Activated B cell treated with CpG ODN at 0.5 μM for 24 hours (primary cell): ENCODE measurements at places on chromosomes 2 and 18. TPM values are rescaled to one million over a fixed set of nuclear protein-coding genes. Genes with fewer than 3 reads are reported as not detected.

The CRYGB gene
- not detected in 2 replicates for total RNA-seq

The EGR4 gene
- total RNA-seq = 0.20 TPM in 1 of 2 replicates, not detected in the other

The GPC1 gene
- 1.1 and 1.9 TPM in 2 replicates for total RNA-seq

The ARPC2 gene
- 711 and 737 TPM in 2 replicates for total RNA-seq

The ANO7 gene
- total RNA-seq = 1.2 and 1.5 TPM in 2 replicates

The INO80D gene
- total RNA-seq = 52.1 and 53.1 TPM in 2 replicates

The NEU4 gene
- 0.10 and 0.31 TPM in 2 replicates for total RNA-seq

The EPB41L3 gene
- 0.34 and 0.73 TPM in 2 replicates for total RNA-seq

The NPAS2 gene
- not detected in 2 replicates for total RNA-seq

The TRABD2A gene
- 3.4 and 4.5 TPM in 2 replicates for total RNA-seq

The SERPINB5 gene
- not detected in 2 replicates for total RNA-seq

The ELOA2 gene
- total RNA-seq = not detected in 2 replicates

The ZSWIM2 gene
- total RNA-seq = not detected in 2 replicates

The IL1R1 gene
- total RNA-seq = not detected in 2 replicates

DNA sequence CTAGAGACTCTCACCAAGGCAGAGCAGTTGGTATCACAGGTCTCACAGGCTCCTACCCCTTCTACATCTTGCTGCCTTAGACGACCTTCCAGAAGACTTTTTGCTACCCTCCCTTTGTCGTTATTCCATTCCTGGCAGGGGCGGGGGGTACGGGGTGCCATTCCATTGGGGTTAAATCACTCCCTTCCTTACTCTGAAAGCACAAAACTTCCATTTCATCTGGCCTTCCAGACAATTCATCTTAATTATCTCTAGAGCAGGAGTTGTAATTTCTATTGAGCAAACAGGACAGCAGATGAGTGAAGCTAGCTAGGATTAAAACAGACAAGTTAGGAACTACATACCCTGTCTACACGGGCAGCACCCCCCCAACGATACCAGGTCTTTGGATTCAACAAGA is 276.2 kb upstream of the TANK start:
- no peaks in the 10 kb centered on the region for H3K36me3 ChIP-seq
- H3K4me1 ChIP-seq = no peaks in the 10 kb centered on the region

DNA sequence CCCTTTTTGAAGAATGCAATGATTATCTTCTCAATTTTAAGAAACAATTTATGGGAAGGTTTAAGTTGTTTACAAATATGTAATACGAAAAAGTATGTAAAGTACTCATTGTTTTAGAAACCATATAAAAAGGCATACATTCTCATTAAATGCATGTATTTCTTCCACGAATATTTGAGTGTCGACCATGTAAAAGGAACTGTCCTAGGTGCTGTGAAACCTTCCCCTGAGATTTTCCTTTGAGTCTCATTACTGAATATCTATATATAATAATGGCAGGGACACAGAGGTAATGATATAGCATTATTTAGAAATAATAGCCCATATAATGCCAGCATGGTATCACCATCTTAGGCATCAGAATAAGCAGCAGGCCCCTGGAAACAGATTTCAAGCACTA is 239.3 kb downstream of the ERBB4 start:
- H3K27me3 ChIP-seq = no peaks in the 10 kb centered on the region
- no peaks in the 10 kb centered on the region for H3K4me1 ChIP-seq
- no peak overlapping the region for H3K27ac ChIP-seq
- no peak for DNase-seq
- no peak overlapping the region for H3K4me3 ChIP-seq

- H3K27me3 ChIP-seq = peaks cover 7% of the 10 kb centered on the region
- DNase-seq = no peak
- peaks cover 2% of the 10 kb centered on the region for H3K4me1 ChIP-seq
- H3K36me3 ChIP-seq = no peaks in the 10 kb centered on the region
These were observed 69.3 kb downstream of the NCKAP5 start for GRCh38 chr2:133498662-133499585.

DNA sequence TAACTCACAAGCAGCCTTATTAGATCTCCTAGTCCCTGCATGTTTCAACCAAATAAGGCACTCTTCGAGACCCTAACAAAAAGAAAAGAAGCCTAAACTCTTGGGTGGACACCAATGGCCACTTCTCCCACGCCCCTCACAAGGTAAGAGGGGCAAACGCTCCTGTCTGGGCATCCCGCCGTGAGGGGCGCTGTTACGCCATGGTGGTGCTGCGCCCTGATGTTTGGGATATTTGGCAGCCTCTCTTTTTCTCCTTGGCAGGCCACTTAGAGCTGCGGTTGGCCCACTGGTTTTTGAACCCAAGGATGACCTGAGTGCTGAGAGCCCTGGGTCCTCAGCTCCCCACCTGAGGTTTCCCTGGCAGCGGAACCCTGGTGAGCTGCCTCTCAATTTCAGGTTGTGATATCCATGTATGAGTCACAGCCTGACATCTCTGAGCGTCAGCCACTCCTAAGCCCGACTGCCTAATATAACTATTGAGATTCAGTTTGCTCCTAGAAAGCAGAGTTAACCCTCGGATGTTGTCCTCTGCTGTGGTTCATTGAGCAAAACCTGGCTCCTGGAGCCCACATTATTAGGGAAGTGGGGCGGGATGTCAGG is 103.3 kb downstream of the COL6A3 start:
- H3K27ac ChIP-seq = no peak overlapping the region
- peaks cover 4% of the 10 kb centered on the region for H3K27me3 ChIP-seq
- H3K4me3 ChIP-seq = no peak overlapping the region
- no peaks in the 10 kb centered on the region for H3K36me3 ChIP-seq
- H3K4me1 ChIP-seq = no peaks in the 10 kb centered on the region

DNA sequence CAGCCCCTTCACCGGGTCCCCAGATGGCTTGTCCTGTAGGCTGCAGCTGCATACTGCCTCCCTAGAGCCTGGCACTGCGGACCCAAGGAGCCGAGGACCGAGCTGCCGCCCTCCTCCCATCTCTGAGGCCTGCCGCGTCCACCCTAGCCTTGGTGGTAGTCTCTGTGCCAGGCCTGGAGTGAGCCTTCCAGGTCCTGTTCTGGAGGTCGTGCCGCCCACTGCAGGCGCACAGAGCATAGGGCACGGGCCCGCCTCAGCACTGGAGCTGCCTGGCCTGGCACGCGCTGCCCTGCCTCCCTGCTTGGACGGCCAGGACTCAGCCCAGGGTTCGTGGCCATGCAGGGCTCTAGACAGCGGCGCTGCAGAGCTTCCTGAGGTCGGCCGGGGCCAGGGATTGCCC is 239.5 kb downstream of the DCDC2C start:
- no peaks in the 10 kb centered on the region for H3K36me3 ChIP-seq
- H3K27me3 ChIP-seq = no peaks in the 10 kb centered on the region
- H3K27ac ChIP-seq = no peak overlapping the region
- DNase-seq = no peak
- H3K4me3 ChIP-seq = no peak overlapping the region
- no peaks in the 10 kb centered on the region for H3K4me1 ChIP-seq

GRCh38 chr18:28834889-28835288 is 658.0 kb upstream of the CDH2 start:
- H3K27me3 ChIP-seq = no peaks in the 10 kb centered on the region
- H3K36me3 ChIP-seq = no peaks in the 10 kb centered on the region
- H3K4me3 ChIP-seq = no peak overlapping the region
- no peaks in the 10 kb centered on the region for H3K4me1 ChIP-seq
- no peak overlapping the region for H3K27ac ChIP-seq

DNA sequence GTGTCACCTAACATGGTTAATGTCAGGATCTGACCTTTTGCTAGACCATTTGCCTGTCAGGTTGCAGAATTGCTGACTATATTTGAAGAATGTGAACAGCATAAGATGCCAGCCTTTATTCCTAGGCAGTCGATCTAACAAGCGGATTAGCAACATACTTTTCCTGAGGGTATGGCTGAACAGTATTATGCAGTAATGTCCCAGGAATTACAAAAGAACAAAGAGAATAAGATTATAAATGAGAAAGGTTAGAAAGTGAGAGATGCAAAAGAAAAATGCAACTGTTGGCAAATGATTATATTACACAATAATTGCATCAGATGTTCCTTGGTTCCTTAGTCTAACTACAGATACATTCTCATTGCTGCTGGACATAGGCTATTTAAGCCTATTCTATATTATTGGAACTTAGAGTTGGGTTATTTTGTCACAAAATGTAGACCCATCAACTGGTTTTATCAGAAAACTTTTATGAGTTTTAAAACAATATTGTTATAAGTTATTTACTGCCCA is 647.1 kb upstream of the CRIM1 start:
- H3K4me1 ChIP-seq = no peaks in the 10 kb centered on the region
- H3K27me3 ChIP-seq = no peaks in the 10 kb centered on the region
- no peak overlapping the region for H3K27ac ChIP-seq
- H3K36me3 ChIP-seq = no peaks in the 10 kb centered on the region

GRCh38 chr2:105629634-105630033 is 115.1 kb upstream of the NCK2 start:
- no peaks in the 10 kb centered on the region for H3K36me3 ChIP-seq
- no peak overlapping the region for H3K27ac ChIP-seq

DNA sequence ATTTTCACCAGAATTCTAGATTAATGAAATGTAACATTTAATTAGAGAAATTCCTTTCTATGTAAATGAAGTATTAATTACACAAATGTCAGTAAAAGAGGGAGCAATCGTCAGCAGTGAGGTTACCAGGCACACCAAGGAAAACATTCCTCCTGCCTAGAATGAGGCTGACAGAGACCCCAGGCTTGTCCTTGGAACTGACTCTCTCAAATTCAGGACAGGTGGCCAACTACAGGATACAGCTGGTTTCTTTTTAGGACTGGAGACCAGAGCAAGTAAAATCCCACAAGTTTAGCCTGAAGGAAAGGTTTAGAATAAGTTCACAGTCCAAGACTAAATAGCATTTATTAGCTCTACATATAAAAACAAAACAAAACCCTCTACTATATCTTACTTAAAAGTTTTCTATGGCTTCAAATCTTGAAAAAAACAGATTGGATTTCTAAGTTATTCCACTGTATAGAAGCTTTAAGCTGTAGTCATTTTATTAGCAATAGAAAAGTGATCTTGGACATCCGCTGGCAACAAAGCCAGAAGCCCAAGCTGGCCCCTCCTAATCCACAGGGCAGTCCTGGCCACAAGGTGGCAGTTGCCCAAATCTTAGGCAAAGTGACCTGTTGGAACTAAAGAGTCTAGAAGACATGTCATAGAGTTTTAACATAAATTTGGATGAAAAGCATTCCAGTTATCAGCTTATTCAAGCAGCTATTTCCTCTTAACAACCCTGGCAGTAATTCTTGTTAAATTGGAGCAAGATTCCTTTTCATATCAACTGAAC is 81.0 kb downstream of the SP3 start:
- no peak for DNase-seq
- peaks cover 5% of the 10 kb centered on the region for H3K36me3 ChIP-seq
- H3K27ac ChIP-seq = no peak overlapping the region
- no peak overlapping the region for H3K4me3 ChIP-seq

DNA sequence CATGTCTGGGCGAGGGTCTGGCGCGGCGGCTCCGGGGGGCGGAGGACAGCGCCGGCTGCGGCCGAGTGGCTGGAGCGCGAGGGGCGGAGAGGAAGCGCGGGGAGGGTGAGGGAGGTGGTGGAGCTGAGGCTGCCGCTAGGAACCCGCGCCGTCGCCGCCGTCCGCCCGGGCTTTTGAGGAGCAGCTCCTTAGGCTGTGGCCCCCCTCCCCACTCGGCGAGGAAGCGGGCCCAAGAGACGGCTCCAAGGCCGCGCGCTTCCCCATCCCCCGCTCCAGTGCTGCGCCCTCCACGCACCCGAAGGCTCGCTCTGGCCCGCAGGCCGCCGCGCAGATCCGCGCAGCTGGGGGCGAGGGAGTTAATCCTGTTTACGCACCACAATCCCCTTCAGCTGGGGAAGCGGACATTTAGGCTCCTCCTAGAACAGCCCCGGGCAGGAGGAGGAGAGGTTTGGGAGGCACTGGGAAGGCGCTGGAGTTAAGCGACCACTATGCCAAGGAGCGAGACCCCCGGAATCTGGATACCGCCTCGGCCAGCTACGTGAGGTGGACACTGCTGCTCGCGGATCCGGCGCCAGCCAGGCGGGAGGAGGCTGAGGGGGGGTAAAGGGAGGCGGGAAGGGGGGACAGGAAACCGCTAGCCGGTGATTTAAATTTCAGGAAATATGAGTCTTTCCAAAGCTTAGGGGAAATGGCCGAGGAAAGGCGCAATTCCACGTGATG is at the start of gene CNRIP1:
TSS of gene CNRIP1 (minus strand) at position 552 of the 720 bp plus-strand sequence. CDS start at position 3, 549 bp downstream.
- no peaks in the 10 kb centered on the region for H3K36me3 ChIP-seq
- peak; percentile 32 for DNase-seq
- H3K27me3 ChIP-seq = peaks cover 29% of the 10 kb centered on the region
- peaks cover 13% of the 10 kb centered on the region for H3K4me1 ChIP-seq
- H3K27ac ChIP-seq = no peak within 1 kb of the TSS

GRCh38 chr2:96951125-96951654 is 35.2 kb downstream of the FAM178B start:
- H3K36me3 ChIP-seq = no peaks in the 10 kb centered on the region
- peaks cover 15% of the 10 kb centered on the region for H3K27me3 ChIP-seq
- peak; percentile 59 for DNase-seq
- peaks cover 11% of the 10 kb centered on the region for H3K4me1 ChIP-seq

DNA sequence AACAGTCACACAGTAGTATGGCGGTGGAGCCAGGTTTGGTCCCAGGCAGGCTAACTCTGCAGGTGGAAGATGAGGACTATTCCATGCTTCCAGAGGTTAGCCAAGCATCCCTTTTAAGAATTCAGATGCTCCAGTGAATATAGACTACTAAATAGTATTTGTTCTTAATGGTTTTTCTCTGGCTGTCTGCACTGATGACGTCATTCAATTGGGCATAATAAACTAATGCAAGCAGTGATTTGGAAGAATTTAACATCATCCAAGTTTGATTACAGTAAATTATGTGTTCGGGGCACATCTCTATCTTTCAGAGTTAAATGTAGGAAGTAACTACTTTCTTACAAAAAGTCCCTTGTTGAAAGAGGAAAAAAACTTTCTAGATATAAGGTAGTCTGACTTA is 78.8 kb upstream of the RND3 start:
- no peaks in the 10 kb centered on the region for H3K4me1 ChIP-seq
- H3K36me3 ChIP-seq = no peaks in the 10 kb centered on the region
- H3K27me3 ChIP-seq = no peaks in the 10 kb centered on the region
- H3K4me3 ChIP-seq = no peak overlapping the region
- DNase-seq = no peak
- no peak overlapping the region for H3K27ac ChIP-seq

GRCh38 chr18:23165271-23166068 is 30.2 kb downstream of the CABLES1 start:
- H3K36me3 ChIP-seq = no peaks in the 10 kb centered on the region
- H3K27ac ChIP-seq = no peak overlapping the region
- peaks cover 3% of the 10 kb centered on the region for H3K27me3 ChIP-seq

DNA sequence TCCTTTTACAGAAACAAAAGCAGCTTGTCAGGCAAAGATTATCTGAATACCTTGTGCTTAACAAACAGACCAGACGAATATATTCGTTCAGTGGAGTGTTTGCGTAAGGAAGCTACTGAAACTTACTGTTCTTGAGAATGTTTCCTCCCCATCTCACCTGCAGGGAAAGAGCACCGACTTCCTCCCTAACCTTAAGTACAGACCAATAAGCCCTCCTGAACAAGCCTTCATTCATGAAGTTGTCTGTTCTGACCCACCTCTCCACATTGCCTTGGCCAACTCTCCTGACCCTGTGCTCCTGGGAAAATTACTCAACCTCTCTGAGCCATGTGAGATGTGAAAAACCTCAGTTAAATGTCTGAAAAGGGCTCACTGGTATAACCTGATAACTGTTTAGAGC is 35.2 kb downstream of the STK39 start:
- peaks cover 50% of the 10 kb centered on the region for H3K4me1 ChIP-seq
- H3K4me3 ChIP-seq = peak overlapping the region; percentile 61
- no peaks in the 10 kb centered on the region for H3K27me3 ChIP-seq
- DNase-seq = no peak
- no peaks in the 10 kb centered on the region for H3K36me3 ChIP-seq

GRCh38 chr18:13621886-13622619 is 104.3 kb downstream of the FAM210A start:
- no peak overlapping the region for H3K4me3 ChIP-seq
- peaks cover 27% of the 10 kb centered on the region for H3K4me1 ChIP-seq
- H3K27me3 ChIP-seq = no peaks in the 10 kb centered on the region
- peaks cover 50% of the 10 kb centered on the region for H3K36me3 ChIP-seq
- no peak overlapping the region for H3K27ac ChIP-seq
